ENCODE measurements at places on chromosomes 7 and 10.

DNA sequence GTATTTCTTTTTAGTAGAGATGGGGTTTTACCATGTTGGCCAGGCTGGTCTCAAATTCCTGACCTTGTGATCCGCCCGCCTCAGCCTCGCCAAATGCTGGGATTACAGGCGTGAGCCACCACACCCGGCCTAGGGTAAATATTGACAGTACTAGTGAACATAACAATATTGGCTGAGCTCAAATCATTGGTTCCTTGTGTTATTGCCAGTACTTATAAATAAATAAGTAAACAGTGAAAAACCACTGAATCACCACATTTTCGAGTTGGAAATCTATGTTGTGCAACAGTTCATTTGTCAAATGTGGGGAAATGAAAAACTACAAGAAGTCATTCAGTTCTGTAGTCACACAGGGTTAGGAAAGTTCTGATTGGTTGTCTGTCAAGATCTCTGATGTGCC, 15.8 kb downstream of the RPP30 start:
- DNase-seq, result no peak

- DNase-seq, result no peak
Measured at GRCh38 chr10:64271983-64272382, 750.8 kb downstream of the REEP3 start.

DNA sequence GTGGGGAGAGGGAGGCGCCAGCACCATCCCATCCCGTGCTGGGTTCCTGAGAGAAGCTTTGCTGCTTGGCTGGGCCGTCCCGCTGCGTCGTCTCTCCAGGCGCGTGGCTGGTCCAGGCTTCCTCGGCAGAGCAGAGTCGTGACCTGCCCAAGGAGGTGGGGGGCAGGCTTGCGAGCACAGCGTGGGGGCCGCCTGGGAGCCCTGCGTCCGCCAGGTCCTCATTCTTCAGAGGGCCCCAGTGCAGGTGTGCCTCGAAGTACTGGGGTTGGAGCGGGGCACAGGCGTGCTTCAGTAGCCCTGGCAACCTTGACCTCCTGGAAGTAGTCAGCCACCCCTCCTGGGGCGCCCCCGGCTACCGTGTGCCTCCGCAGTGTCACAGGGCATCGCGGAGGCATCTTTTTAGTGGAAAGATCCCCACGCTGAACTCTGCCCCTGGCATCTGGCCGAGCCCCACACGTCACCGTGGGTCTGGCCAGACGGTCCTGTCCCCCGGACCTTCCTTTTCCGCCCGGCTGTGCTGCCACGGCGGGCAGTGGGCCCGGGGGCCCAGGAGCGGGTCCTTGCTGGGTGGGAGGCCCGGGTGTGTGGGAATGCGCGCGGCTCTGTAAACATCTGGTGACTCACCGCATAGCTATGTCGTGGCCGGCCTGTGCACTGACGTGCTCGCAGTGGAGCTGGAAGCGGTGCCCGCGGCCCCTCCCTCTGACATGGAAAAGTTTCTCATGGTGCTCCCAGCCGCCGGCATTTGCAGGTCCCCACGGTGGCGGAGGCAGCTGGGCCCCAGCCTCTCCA, 6.4 kb downstream of the MAFK start:
- peak; percentile 87 for DNase-seq

DNA sequence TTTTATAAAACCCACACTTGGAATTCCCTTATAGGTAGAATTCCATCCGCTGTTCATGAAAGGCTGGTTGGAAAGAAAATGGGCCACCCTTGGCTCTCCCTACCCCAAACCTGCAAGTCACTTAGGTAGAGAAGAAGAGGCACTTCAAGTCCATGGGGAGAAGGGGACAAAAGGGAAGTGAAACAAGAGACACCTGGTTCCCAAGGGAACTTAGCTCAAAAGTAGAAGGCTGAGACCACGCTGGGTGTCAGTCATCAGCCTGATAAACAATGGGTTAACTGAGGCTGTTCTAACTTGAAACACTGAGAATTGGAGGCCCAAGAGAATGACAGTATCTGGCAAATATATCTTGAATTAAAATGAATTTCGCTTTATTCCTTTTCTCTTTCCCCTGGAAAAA, 330.8 kb upstream of the NFE2L3 start:
- DNase-seq, result no peak

- DNase-seq, result no peak
Measured at GRCh38 chr7:128452552-128452951, 3.1 kb upstream of the HILPDA start.

DNA sequence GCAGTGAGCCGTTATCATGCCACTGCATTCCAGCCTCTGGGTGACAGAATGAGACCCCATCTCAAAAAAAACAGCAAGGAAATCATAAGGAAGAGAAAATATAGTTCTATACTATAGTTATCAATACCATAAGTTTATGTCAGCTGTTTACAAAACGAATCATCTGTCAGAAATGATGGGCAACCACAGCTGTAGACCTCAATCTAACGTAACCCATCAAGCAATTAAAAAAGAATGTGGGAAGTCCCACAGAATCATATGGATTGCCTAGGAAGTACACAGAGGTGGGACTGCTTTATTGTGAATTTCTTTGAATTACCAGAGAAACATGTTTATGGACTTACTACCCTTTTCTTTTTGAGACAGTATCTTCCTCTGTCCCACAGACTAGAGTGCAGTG, 6.9 kb downstream of the NRBF2 start:
- no peak for DNase-seq

- no peak for DNase-seq
Measured at GRCh38 chr7:157694376-157694665, 357.5 kb downstream of the DNAJB6 start.

DNA sequence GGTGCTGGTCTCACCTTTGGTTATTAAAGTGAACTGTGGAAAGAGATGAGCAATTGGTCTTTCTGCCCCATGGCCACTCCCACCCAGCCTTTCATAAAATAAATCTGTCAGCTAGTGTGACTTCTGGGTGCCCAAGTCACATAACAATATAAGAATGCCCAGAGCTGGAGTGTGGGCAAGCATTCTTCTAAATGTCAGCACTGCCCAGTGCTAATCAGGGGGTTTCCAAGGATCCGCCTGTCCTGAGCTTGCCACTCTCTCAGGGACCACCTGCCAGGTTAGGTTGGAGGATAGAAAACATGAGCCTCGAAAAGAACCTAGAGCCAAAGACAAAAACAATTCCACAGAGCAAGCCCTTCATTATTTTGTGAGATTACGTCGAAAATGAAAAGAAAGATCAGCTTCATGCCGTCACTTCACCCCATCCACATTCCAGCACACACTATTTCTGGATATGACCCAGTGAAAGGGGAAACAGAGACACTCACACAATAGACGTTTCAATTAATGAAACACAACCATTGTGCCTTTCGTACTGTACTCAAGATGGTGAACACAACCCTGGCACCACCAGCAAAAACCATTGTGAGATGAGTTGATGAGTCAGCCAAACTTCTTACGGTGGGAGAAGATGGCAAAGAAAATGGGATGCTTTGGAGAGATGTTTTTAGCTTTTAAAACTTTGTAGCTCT, 30.8 kb downstream of the SCRN1 start:
- DNase-seq, result no peak

- no peak for DNase-seq
Measured at GRCh38 chr10:61835069-61835945, 66.2 kb upstream of the ARID5B start.

GRCh38 chr10:22615819-22616499, 98.4 kb downstream of the PIP4K2A start:
- DNase-seq, result no peak

DNA sequence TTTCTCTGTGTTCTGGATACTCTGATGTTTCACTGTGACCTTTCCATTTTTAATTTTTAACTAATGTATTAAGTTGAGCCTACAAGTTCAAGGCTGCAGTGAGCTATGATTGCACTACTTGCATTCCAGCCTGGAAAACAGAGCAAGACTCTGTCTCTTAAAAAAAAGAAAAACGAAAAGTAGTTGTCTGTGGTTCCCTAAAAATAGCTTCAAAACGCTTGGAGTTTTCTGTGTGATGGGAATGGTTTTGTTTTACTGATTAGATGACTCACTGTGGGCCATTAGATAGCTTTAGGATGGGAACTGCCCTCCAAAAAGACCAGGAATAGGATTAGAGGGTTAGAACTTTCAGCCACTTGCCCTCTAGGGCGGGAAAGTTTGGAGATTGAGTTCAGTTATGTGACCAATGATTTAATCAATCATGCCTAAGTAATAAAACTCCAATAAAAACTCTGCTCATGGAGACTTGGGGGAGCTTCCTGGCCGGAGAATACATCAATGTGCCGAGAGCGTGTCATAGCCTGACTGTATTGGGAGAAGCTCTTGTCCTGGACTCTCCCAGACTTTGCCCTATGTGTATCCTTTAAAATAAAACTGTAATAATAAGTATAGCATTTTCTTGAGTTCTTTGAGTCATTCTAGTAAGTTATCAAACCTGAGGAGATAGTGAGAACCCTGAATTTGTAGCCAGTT, 147.1 kb downstream of the LYZL1 start:
- no peak for DNase-seq

Data from ascending aorta (tissue), 2 donors.